ENCODE measurements at places on chromosomes 1 and 21. TPM values are rescaled to one million over a fixed set of nuclear protein-coding genes. Genes with fewer than 3 reads are reported as not detected.

- DNase-seq: no peak
Observed at GRCh38 chr1:234958706-234959657, 169.7 kb downstream of the TOMM20 start.

GRCh38 chr21:18443085-18443484 lies 39.5 kb upstream of the TMPRSS15 start:
- DNase-seq: no peak

- DNase-seq: no peak
Observed at GRCh38 chr1:22263359-22263758, 120.5 kb upstream of the WNT4 start.

- no peak for DNase-seq
Observed at GRCh38 chr1:178510155-178510554, 2.8 kb upstream of the TEX35 start.

DNA sequence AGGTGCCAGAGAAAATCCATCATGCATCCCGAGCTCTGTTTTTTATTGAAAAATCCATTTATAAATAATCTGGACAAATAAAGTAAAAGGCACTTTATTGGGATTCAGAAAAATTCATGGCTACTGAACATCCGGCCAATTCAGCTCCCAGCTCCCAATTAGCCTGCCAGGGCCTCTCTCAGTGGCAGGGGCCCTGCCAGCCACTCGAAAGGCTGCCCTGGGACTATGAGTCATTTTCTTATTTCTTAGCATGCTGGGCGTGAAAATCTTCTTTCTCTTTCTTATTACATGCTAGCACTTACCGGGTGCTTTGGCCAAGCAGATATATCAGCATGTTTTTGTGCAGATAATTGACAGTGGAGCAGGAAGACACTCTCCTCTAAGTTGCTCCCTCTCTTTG lies 283.3 kb downstream of the CAMTA1 start:
- no peak for DNase-seq

DNA sequence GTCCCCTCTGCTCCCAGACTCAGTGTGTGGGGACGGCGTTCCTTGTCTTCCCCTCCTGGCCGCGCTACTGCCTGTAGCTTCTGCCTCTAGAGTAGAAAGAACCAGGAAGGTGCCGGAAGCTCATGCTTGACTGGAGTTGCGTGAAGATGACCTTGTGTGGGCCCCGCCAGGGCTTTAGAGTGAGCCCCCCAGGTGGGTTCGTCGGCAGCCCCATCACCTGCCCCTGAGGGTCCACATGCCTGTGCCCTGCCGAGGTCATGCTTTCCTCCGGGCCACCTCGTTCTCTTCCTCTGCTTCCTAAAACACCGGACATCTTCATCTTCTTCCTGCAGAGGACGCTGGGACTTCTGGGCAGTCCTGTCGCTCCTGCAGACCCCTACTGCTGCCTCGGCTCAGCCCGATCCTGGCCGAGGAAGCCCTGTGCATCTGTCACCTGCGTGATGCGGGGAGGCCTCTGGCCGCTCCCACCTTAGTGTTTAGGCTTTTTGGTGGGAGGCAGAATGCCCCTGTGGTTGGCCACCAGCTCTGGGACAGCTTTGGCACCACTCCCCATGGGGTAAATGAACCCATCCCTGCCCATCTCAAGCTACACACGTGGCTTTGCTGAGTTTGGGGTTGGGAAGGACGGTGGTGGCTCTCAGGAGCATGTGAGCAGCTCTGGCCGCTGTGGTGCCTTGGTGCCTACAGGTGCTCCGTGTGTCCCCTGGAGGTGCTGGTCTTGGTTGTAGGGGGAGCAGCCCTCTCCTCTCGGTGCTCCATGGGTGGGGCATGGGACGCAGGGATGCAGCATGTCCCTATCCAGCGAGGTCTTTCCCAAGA lies 12.3 kb downstream of the OBSCN start:
- no peak for DNase-seq

DNA sequence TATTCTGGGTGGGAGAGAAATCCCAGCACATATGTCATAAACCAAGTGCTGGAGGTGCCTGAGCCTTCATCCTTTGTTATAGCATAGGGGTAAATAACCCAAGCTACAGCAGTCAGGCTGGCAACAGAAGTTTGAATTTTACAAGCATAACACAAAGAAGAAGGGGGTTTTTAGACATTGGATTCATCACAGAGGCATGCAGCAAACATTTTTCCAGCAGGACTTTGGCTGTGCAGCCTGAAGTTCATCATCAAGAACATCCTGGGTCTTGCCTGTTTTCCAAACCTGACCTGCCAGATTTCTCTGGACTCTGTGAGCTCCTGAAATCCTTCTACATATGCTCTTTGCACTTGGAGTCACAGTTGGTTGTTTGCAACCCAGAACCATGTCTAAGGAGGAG lies 16.2 kb downstream of the PTGER3 start:
- DNase-seq: no peak

PTGFRN gene
- total RNA-seq: 0.19 TPM

MATN1 gene
- total RNA-seq: not detected
